ENCODE measurements at places on chromosomes 2 and 18.
A peak's percentile ranks its signal among the peaks of the same experiment; 100 is the strongest.

DNA sequence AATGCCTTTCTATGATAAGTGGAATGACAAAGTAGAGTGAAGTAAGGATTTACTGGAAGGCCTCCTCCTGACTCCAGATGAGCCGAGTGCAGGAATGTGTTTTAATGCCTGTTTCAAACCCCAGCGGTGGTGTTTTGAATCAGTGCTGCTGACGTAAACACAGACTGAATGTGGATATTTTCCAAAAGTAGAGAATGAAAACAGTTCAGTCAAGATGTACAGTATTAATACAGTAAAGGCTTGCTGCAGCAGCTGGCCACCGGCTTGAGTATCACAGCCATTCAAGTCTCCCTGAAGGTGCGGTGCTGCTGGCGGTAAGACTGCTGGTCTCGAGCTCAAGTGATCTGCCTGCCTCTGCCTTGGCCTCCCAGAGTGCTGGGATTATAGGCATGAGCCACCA, 46.7 kb downstream of the ARHGAP28 start:
- no peak for DNase-seq

- peak; percentile 50 for DNase-seq
These were observed 168.1 kb upstream of the NCK2 start for GRCh38 chr2:105576440-105577241.

GRCh38 chr2:133198678-133199077, 369.6 kb downstream of the NCKAP5 start:
- DNase-seq: no peak

GRCh38 chr2:96954011-96954846, 32.2 kb downstream of the FAM178B start:
- DNase-seq: peak; percentile 78

DNA sequence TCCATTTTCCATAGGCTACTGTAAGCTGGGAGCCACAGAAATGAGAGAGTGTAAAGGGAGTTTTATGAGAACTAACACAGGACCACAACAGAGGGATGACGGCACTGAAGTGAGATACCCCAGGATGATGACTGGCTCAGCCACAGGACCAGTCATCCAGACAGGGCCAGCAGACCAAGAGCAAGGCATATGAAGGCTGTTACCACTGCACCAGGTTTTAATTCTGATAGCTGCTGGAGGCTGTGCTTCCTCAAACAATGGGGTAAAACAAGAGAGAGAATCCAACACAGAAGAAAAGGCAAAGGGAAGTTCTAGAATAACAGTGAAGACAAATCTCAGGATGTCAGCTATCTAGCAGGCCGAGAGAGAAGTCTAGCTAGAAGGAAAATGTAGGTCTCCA, 94.9 kb downstream of the BCL2 start:
- DNase-seq: no peak

- no peak for DNase-seq
These were observed 128.0 kb upstream of the MSH6 start for GRCh38 chr2:47654790-47655562.

DNA sequence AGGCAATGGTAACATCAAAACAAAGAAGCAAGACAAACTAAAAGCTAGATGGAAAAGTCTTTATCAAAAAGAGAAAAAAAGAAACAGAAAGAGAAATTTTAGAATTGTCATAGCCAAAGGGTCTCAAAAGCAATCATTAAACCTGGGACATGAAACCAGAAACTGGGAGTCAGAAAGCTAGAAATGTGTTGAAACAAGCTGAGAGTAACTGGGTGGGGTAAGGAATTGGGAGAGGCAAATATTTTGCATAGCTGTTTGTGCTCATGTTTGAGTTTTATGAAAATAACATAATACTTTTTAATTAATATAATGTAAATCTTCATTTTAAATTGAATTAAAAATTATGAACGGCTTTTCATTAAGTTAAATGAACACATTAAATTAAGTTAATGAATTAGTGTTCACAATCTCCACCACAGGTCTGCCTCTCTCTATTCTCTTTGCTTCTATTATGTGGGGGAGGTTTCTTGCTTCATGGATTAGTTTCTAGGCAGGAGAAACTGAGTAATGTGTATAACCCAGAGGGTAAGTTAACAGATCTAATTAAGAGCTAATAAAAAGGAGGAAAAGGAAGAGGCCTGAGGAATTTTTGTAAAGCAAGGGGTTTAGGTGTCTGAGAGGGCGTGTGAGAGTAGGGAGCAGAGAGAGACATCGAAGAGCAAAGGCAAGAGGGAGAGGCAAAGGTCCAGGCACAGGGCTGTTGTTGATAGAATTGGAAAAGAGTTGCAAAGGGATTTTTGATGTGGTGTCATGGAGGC, 20.0 kb upstream of the SERPINB2 start:
- no peak for DNase-seq

- DNase-seq: peak; percentile 25
These were observed 4.1 kb upstream of the ITPRIPL1 start for GRCh38 chr2:96320728-96321622.

DNA sequence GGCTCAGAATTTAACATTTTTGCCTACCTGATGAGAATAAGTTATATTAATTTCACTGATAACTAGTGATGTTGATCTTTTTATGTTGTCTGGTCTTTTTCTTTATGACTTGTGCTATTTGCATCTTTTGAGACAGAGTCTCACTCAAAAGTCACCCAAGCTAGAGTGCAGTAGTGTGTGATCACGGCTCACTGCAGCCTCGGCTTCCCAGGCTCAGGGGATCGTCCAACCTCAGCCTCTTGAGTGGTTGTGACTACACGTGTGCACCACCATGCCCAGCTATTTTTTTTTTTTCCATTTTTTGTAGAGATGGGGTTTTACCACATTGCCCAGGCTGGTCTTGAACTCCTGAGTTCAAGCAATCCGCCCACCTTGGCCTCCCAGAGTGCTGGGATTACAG, 7.5 kb downstream of the SMCHD1 start:
- no peak for DNase-seq

GRCh38 chr2:16031058-16031847, 90.9 kb downstream of the MYCN start:
- DNase-seq: no peak

DNA sequence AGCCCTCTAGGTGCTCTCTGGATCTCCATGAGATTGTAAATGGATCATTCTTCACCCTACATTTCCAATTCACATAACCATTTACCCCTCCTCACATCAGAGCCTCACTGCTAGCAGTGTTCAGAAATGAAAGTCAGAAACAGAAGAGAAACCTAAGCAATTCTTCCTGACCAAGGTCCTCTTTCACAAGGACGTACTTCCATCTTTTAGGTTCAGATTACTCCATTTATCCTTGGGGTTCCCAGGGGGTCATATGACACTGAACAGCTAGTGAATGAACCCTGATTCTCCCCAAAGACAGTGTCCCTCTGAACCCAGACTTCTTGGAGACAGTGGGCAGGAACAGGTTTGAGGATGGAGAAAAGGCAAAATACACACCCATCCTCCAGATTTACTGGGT, 12.9 kb upstream of the MARCO start:
- DNase-seq: no peak

GRCh38 chr2:207227062-207227748, 61.5 kb upstream of the KLF7 start:
- peak; percentile 92 for DNase-seq

DNA sequence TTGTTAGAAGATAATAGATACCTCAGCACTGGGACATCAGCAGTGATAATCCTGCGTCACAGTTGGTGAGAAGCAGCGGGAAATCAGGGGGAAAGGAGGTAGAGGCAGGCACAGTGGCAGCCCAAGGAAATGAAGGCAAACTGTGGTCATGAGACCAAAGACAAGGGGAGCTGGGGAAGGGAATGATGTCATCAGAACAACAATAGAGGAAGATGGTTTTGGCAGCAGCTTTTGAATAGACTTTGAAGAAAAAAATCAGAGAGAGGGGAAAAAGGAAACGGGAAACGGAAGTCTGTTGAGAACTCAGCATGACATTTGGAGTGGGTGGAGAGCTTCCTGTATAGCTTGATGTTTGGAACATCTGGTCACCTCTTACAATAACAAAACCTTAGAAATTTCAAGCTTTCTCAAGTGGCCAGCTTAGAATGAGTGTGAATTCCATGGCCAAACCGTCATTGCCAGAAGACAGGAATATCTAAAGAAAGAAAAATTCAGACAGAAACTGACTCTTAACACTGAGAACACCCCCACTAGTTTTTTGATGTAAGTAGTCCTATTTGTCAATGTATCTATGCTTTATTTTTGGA, 18.4 kb upstream of the YES1 start:
- peak; percentile 53 for DNase-seq

- DNase-seq: no peak
These were observed 54.0 kb upstream of the SPP2 start for GRCh38 chr2:233996461-233996860.

DNA sequence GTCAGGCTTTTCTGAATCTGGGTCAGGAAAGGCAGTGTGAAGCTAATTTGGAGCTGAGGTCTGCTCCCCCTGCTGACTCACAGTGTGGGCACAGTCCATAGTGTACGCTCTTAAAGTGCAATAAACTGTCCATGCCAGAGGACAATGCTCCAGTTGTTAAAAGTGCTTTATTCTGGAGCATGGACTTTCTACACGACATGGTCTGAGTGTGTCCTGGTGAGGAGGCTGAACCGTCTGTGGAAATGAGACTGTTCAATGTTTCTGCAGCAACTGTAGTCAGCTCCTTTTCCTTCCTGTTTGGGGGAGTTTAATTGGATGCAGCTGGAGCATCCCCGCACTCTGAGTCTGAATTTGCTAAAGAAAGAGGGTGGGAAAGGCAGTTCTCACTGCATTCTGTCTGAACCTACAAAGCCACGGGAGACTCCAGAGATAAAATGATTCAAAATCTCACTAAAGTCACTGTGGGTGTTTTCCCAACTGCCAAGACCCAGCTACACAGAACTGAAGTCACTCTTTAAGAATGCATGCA, 110.2 kb upstream of the TRIB2 start:
- DNase-seq: peak; percentile 38

- peak; percentile 34 for DNase-seq
These were observed 136.2 kb upstream of the ARHGAP28 start for GRCh38 chr18:6593142-6593885.

DNA sequence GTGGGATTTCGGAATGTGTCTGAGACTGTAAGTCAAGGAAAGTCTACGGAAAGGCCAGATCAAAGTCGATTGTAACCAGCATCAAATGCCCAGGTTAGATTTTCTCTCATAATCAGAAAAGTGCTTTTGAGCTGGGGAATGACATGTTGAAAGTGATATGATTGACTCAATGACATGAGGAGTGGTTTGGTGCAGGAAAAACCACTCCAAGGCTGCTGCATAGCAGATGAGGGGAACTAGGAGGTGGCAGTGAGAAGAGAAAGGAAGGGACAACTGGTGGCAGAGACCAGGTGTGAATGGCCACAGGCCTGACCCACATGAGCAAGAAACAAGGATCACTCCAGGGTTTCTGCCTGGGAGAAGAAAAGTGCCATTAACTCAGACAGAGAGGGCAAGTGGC, 822 bp downstream of the SLC35F6 start:
- peak; percentile 39 for DNase-seq

DNA sequence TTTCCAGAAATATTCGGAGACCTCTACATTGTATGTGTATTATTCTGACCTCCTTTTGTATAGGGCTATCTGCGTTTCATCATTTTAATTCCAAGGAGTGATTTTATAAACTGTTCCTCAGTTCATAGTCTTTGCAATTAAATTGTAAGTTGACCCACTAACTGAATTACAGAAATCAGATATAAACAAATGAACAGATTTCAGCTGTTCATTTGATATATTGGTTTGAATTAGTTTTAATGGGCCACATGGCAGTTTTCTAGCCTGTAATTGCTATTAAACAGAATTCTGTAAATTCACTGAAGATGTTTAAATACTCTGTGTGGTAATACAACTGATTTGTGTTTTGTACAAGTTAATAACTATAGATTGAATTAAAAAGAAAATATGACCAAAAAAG, 346.4 kb upstream of the VWC2L start:
- DNase-seq: no peak

- DNase-seq: no peak
These were observed 304.2 kb downstream of the FBXO15 start for GRCh38 chr18:73843455-73843854.

- peak; percentile 92 for DNase-seq
These were observed 2.2 kb downstream of the ST3GAL5 start for GRCh38 chr2:85886590-85886989.

GRCh38 chr2:217107480-217107879, 247.6 kb upstream of the TNP1 start:
- peak; percentile 24 for DNase-seq

Measured in myocyte (in vitro differentiated cells).